ENCODE measurements at places on chromosomes 16 and 17.

GRCh38 chr16:11497851-11498289 is 88.8 kb downstream of the LITAF start:
- peak; percentile 16 for DNase-seq

- DNase-seq, result no peak
Observed at GRCh38 chr17:50954641-50955121, 88.5 kb upstream of the TOB1 start.

DNA sequence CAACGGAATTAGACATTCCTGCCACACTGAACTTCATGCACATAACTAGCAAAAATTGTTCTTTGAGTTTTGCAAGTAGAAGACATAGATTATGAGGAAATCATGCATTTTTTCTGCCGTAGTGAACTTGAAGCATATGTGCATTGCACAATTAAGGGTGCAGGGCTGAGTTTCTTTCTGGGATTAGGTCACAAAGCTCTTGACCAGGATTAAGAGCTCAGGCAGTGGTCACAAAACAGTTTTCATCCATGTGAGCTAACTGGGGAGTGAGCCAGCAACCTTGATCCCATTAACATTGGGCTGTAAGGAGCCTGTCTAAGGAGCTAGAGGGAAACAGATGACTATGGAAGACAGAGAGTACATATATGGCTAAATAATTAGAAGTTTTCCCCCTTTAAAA is 143.7 kb downstream of the PMP22 start:
- no peak for DNase-seq

DNA sequence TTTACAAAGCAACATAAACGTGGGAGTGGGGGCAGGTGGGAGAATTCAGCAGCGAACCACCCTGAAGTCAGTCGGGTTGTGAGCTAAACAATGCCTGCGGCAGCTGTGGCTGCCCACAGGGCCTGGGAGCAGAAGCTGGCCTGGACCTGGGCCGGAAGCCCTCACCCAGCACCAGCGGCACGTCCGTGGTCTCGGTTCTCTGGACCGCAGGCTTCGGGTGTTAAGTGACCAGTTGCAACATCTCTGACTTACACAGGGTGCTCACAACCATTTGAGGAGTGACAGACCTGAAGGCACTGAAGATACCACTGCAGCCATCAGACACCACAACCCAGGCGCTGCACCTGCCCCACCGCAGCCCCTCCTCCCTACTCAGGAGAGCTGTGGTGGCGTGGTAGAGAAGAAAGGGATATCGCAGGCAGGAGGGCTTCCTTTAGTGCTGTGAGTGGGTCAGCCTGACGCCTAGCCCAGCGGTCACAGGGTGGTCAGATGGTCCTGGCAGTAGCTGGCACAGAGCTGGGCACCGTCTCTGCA is 33.8 kb downstream of the CBFA2T3 start:
- no peak for DNase-seq

GRCh38 chr16:12462426-12463280 is 341.0 kb downstream of the CPPED1 start:
- DNase-seq, result peak; percentile 56

- DNase-seq, result no peak
Observed at GRCh38 chr16:49439050-49439449, 65.4 kb downstream of the C16orf78 start.

DNA sequence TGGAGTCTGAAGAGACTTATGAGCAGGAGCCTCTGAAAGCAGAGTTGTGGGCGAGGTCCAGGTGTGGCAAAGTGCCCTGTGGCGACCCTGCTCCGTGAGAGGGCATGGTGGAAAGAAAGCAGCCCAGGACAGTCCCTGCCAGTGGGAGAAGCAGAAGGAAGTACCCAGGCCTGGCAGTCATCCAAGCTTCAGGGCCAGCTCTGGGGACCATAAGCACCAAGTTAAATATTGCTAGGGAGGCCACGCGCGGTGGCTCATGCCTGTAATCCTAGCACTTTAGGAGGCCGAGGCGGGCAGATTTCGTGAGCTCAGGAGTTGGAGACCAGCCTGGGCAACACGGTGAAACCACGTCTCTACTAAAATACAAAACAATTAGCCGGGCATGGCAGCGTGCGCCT is 4.9 kb upstream of the ASGR1 start:
- peak; percentile 64 for DNase-seq

GRCh38 chr17:57279432-57279831 is 23.1 kb downstream of the MSI2 start:
- DNase-seq, result no peak

DNA sequence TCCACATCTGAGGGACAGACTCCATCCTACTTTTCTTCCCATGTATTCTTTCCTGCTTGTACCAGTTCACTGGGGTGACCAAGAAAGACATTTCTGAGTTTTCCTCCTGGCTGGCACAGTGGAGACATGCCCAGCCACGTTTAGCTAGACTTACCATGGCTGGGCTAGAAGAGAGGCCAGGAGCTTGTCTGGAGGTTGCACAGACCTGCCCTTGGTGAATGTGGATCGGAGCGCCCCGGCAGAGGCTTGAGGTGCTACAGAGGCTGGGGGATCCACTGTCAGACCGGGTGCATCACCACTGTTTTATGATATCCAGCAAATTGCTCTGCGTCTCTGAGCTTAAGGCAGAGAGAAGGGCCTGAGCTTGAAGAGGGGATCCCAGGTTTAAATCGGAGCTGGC is 3.5 kb downstream of the IL4R start:
- DNase-seq, result no peak

- no peak for DNase-seq
Observed at GRCh38 chr17:13518261-13519000, 83.3 kb downstream of the HS3ST3A1 start.

DNA sequence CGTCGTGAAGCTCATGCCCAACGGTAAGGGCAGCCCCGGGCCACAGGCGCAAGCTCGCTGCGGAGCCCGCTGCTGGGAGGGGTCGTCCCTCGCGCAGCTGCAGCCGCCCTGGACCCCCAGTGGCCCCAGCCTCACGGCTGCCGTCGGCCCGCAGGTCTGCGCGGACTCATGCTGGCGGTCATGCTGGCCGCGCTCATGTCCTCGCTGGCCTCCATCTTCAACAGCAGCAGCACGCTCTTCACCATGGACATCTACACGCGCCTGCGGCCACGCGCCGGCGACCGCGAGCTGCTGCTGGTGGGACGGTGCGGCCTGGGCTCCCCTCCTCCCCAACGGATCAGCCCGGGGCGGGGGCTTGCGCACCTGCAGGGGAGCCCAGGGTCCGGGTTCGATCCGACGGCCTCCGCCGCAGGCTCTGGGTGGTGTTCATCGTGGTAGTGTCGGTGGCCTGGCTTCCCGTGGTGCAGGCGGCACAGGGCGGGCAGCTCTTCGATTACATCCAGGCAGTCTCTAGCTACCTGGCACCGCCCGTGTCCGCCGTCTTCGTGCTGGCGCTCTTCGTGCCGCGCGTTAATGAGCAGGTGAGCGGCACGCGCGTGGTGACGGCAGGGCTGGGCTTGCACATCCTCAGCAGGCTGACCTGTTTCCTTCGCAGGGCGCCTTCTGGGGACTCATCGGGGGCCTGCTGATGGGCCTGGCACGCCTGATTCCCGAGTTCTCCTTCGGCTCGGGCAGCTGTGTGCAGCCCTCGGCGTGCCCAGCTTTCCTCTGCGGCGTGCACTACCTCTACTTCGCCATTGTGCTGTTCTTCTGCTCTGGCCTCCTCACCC is 5.8 kb downstream of the SLC5A2 start:
- DNase-seq, result no peak

GRCh38 chr16:66382171-66382965 is 15.9 kb downstream of the CDH5 start:
- no peak for DNase-seq

- no peak for DNase-seq
Observed at GRCh38 chr16:2471653-2472487, 773 bp downstream of the NTN3 start.

- no peak for DNase-seq
Observed at GRCh38 chr16:19236561-19237209, 48.8 kb upstream of the CLEC19A start.

DNA sequence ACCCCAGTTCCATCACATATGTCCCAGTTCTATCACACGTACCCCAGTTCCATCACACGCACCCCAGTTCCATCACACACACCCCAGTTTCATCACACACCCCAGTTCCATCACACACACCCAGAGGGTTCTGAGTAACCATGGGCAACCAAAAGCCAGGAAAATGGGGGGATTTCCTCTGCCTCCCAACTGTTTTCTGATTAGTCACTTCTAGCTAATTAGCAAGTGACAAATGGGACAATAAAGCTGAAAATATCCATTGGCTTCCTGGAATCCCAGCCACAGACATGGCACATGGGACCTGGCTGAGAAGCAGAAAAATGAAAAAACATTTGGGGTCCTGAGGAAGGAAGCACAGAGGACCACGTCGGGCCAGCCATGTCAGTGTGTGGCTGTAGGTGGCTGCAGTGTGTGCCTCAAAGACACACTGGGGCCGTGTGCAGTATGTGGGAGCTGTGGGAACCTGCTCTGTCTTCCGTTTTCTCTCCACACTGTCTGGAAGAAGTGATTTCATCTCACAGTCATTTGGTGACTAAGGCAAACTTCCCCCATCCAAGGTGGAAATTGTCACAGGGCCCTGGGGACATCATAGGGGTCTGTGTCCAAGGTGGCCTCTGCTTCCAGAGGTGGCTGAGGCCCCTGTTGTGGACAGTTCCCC is 106.7 kb downstream of the CMIP start:
- peak; percentile 83 for DNase-seq

GRCh38 chr17:8476741-8477140 is 41.1 kb downstream of the NDEL1 start:
- DNase-seq, result no peak

DNA sequence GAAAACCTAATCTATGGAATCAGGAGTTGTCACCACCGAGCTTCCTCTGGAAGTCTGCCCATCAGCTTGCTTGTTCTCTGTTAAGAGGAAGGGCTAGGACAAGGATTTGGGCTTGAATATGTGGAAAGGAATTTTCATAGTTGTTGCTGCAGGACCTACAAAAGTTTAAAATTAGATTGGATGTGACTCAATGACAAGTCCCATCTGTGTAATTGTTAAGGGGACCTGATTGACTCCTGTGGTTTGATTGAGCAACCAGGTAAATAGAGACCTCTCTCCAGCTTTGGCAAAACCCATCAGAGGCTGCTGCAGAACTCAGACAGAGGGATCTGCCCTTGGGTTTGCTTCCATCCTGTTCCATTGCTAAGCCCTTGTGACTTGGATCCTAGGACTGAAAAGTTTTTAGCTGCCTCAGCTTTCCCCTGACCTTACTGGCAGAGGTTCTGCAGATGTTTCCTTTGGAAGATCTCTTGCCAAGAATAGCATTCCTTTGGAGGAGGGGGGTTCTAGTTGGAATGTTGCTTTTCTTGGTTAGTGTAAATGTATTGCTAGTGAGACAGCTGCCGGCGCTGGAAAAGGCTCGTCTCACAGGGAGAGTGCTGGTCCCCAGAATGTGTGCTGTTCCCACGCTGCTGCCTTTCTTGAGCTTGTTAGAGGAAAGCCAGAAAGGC is 50.0 kb downstream of the SF3B3 start:
- DNase-seq, result no peak

GRCh38 chr17:72063756-72064450 is 56.9 kb upstream of the SOX9 start:
- DNase-seq, result no peak

GRCh38 chr17:20028443-20028842 is 19.3 kb downstream of the SPECC1 start:
- peak; percentile 69 for DNase-seq

All from suppressor macrophage treated with lipopolysaccharide for 4 hours (primary cell).